ENCODE measurements at places on chromosomes 16 and 17.

GRCh38 chr17:29390851-29391631 lies 878 bp downstream of the TAOK1 start:
- DNase-seq: no peak

- DNase-seq: no peak
These were observed 94.6 kb downstream of the CMIP start for GRCh38 chr16:81539009-81539758.

- DNase-seq: no peak
These were observed 26.9 kb downstream of the HSD17B2 start for GRCh38 chr16:82061861-82062525.

- DNase-seq: no peak
These were observed 43.0 kb downstream of the SNX11 start for GRCh38 chr17:48150597-48151001.

GRCh38 chr17:70265471-70265870 lies 96.1 kb downstream of the KCNJ2 start:
- DNase-seq: no peak

- DNase-seq: no peak
These were observed 57.2 kb downstream of the WDR45B start for GRCh38 chr17:82590881-82591539.

DNA sequence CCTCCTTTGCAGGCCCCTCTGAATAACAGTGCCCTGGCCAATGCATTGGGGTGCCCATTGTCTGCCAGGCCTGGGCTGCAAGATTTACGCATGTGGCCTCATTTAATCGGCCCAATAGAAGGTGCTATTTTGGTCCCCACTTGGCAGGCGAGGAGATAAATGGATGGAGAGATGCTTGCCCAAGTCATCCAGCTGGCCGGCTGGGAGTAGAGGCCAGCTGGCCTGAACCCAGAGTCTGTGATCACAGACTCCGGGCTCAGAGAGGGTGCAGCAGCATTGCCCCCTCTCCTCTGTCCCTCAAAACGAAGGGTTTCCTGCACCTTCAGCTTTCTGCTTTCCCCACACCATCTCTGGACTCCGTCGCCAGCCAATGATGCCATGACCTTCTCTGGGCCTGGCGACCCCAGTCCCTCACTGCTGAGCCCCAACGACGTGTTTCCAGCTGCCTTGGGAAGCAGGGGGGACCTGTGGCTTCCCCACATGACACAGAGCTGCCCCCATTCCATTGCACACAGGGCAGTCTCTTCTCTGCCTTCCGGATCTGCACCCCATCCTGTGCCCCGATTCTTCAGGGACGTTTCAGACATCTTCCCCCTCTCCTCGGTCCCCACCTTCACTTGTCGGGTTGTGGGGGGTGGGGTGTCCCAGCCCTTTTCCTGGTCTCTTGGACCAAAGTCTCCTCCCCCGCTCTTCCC lies 3.5 kb upstream of the ADGRG1 start:
- no peak for DNase-seq

DNA sequence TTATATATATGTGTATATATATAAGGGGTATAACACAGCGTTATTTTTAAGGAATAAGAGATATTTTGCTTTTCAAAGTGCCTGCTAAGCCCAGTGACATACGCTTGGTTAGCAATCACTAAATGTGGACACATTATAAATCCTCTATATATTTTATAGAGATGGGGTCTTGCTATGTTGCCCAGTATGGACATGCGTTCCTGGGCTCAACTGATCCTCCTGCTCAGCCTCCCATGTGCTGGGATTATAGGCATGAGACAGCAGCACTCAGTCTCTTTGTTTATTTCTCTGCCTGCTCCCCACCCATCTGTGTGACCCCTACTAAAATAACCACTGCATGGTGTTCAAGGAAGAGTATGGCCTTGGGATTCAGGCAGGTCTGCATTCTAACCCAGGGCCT lies 63.4 kb downstream of the XYLT1 start:
- DNase-seq: no peak

- no peak for DNase-seq
These were observed 25.3 kb downstream of the CTRB2 start for GRCh38 chr16:75181630-75182029.

DNA sequence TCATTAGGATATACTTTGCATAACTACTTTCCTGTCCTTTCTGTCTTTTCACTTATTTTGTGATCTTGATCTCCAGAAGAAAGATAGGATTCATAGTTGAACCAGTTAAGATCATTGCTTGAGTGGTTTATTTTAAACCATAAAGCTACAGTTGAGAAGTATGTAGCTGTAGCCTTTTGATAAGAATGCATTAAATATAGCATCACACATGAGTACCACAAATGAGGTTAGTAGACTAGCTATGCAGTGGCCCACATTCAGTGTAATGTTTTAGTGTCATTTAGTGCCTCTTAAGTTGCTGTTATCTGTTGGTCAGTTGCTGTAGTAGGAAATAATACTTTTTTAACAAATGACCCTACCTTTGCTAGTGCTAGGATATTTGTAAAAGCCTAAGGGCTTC lies 1.3 kb downstream of the NLK start:
- no peak for DNase-seq

DNA sequence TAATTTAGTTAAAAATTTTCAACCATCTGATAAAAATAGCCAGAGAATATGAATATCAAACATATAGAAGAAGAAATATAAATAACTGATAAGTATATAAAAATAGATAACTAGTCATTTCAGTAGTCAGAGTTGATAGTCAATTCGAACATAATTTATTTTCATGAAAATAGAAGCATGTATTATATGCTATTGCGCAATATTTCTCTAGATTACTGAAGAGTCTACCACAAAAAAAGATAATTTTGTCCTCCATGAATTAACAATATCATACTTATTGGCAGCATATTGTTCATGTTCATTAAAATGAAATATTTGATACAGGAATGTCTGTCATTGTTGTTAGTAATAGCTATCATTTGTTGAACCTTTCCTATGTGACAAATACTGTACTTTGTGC lies 376.2 kb upstream of the TOM1L1 start:
- DNase-seq: no peak

DNA sequence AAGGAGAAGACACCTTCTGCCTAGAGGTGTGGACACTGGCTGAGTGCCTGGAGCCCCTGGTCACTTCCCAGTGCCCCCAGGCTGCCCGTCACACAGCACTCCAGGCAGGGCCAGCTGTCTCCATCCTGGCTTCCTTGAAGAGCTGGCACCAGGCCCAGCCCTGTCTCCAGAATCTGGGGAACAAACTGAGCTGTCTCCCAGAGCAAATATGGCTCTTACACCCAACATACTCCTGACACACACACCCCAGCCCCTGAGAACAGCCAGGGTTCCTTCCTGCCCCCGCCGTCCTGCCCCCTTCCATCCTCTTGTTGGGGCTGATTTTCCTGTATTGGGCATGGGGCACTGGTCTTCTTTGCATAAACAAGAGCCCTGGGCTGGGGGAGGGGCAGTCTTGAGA lies 9.1 kb downstream of the NHERF1 start:
- DNase-seq: no peak

DNA sequence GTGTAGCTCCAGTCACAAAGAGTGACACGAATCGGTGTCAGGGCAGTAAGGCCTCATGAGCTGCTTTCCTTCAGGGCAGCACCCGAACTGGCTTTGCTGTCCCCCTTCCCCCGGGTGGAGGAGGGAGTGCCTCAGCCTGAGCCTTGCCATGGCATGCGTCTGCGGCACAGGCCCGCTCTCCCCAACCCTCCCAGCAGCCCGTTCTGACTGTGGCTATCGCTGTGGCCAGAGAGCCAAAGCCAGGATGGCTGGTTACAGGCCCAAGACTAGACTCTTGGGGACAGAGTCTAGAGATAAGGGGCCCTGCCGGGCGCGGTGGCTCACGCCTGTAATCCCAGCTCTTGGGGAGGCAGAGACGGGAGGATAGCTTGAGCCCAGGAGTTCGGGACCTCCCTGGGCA lies 25.9 kb downstream of the CLUH start:
- DNase-seq: no peak

DNA sequence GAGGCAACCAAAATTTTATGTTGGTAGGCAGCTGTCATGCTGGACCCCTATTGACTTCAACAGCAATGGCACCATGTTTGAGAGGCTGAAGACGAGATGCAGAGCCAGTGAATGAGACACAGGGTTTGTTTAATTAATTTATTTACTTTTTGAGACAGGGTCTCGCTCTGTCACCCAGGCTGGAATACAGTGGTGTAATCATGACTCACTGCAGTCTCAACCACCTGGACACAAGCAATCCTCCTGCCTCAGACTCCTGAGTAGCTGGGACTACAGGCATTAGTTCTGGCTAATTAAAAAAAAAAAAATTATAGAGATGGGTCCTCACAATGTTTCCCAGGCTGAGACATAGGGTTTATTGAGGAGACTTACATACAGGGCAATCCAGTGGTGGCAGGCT lies 36.2 kb upstream of the PPM1D start:
- no peak for DNase-seq

- DNase-seq: no peak
These were observed 5.8 kb upstream of the KIFC3 start for GRCh38 chr16:57807968-57808528.

- no peak for DNase-seq
These were observed 109.1 kb downstream of the GAS7 start for GRCh38 chr17:10089196-10089804.
